Activated CD4-positive, alpha-beta T cell treated with anti-CD3 and anti-CD28 coated beads, Interleukin-2, amount 50 U/mL, for 1 hour (primary cell): ENCODE measurements at places on chromosomes 1 and 21.

DNA sequence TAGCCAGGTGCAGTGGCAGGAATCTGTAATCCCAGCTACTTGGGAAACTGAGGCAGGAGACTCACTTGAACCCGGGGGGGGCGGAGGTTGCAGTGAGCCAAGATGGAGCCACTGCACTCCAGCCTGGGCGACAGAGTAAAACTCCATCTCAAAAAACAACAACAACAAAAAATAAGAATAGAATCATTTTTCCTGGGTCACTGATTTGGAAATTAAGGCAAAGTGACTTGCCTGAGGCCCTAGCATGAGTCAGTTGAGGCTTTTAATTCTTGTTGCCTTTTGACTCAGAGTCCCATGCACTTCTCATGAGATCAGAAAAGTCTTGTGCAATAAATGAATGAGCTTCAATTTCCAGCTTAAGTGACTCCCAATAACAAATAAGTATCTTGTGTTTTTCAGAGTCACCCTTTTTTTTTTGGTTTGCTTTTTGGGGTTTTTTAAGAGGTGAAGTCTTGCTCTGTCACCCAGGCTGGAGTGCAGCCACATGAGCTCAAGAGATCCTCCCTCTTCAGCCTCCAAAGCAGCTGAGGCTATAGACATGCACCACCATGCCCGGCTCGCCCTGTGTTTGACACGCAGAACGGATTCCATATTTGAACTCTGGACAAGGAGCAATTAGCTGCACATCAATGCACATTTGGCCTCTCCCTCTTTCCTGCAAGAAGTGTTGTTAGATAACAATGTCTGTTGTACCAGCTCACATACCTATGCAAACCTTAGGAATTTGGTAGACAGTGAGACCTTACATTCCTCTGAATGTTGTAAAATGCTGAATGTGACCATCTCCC is 3.4 kb upstream of the PLEKHM2 start:
- no peak for DNase-seq

- DNase-seq, result no peak
Measured at GRCh38 chr1:2237773-2238172, 9.7 kb downstream of the SKI start.

GRCh38 chr21:44466351-44466954 is 11.1 kb downstream of the LRRC3 start:
- DNase-seq, result no peak

DNA sequence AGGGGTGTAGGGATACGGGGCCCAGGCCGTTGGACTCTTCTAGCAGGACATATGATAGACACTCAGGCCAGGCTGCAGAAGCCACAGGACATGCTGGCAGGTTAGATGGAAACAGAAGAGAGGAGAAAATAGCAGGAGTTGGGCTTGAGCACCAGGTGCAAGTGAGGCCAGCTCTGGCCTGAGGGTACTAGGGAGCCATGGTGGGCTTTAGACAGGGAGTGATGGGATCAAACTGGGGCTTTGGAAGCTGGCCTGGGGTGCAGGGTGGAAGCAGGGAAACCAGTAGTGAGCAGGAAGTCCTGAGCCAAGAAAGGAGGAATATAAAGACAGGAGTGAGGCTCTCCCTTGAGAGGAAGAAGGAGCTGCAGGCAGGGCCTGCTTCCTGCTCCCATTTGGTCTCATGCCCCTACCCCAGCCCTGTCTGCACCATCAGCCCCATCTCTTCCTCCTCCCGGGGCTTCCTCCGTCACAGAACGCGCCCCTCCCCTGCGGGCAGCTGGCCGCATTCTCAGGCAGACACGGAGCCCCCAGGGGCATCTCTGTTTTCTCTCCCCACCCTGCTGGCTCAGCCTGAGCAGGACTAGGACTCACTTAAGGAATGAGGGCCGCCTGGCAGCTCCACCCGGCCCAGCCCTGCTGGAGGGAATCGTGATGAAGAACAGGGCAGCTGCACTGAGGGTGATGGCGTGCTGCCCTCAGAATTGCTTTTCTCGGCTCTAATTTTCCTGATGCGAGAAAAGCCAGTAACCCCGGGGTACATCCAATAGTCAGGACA is 165.5 kb upstream of the TMEM51 start:
- DNase-seq, result no peak

- DNase-seq, result no peak
Measured at GRCh38 chr1:2951856-2952255, 69.4 kb upstream of the ACTRT2 start.

- DNase-seq, result no peak
Measured at GRCh38 chr1:22494144-22494543, 42.5 kb downstream of the ZBTB40 start.

DNA sequence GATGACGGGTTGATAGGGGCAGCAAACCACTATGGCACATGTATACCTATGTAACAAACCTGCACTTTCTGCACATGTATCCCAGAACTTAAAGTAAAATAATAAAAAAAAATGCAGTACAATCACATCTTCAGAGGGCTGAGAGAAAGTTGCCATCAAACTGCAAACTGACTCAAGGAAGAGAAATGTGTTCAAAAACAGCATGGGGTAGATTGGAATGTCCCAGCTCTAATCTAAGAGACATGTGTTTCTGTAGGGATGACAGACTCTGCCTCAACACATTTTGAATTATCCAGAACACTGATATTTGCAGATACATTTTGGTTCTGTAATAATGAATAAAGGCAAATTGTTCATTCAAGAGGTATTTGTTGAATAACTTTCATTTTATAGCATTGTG is 171.2 kb upstream of the RUNX1 start:
- DNase-seq, result no peak

- DNase-seq, result peak; percentile 28
Measured at GRCh38 chr1:198167436-198167934, 10.7 kb downstream of the NEK7 start.

DNA sequence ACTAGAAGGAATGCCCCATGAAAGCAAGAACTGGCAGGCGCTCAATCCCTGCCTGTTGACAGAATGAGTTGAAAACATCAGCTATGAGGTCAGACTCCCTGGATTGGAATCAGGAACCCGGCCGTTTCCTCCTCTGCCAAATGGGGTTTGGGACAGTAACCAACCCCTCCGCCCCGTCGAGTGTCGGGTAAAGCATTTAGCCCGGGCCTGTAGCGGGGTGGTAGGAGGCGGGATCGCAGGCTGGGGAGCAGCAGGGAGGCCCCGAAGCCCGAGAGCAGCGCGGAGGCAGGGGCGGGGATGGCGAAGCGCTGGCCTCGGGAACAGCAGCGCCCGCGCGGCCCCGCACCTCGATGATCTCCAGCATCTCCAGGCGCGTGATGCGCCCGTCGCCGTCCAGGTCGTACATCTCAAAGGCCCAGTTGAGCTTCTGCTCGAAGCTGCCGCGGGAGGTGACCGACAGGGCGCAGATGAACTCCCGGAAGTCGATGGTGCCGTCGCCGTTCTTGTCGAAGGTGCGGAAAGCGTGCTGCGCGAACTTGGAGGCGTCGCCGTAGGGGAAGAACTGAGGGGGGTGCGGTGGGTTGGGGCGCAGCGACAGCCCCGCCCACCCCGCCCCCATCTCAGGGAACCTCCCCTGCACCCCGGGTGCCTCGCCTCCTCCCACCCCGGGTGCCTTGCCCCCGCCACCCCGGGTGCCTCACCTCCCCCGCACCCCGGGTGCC is 7.5 kb downstream of the HPCAL4 start:
- DNase-seq, result peak; percentile 57

DNA sequence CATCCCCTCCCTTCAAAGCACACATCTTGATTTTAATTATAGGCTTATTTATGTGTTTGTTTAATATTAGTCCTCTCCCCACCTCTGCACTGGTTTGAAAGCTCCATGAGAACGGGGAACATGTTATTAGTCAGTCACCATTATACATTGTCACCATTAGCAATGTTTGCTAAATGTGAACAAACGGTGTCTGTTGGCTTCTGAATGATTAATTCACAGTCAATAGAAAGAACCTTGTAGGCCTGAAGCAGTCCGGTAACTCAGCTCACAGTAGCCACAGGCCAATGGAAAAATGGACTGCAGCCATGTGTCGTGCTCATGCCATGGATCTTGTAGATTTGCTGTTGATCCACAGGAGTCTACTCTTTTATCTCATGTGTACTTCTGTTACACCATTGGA is 49.7 kb upstream of the NHLH2 start:
- DNase-seq, result no peak

- DNase-seq, result no peak
Measured at GRCh38 chr1:195082183-195082582, 1526.1 kb downstream of the KCNT2 start.

DNA sequence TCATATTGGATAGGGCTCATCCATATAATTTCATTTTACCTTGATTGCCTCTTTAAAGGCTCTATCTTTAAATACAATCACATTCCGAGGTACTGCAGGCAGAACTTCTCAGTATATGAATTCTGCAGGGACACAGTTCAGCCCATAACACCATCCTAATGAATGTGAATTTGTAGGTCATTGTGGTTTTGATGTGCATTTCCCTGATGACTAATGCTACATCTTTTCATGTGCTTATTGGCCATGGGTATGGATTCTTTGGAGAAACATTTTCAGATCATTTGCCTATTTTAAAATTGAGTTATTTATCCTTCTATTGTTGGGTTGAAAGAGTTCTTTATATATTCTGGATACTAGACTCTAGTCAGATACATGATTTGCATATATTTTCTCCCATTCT is 9.6 kb upstream of the RPS6KC1 start:
- no peak for DNase-seq

DNA sequence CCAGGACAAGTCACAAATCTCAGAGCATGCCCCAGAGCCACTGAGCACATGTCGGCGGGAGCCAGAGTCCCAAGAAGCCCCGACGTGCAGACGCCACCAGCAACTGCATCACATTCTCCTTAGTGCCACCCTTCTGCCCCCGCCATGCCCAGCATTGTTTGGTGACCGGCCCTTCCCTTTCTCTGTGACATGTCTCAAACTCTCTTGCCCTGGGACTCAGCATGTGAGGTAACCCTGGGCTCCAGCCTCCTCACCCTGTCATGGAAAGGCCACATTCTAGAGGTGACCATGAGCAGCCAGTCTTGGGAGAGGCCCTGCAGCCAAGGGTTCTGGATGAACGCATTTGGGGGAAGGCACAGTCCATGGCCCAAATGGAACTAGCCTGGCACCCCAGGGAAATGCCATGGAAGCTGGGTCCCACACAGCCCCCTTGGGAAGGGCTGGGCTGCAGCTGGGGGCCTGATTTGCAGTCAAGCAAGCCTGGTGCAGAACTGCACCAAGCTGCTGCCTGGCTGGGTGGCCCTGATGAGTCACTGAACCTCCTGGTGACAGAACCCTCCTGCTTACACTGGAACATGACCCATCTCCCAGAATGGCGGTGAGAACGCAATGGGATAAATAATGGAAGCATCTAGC is 94.4 kb downstream of the ITPKB start:
- DNase-seq, result no peak

DNA sequence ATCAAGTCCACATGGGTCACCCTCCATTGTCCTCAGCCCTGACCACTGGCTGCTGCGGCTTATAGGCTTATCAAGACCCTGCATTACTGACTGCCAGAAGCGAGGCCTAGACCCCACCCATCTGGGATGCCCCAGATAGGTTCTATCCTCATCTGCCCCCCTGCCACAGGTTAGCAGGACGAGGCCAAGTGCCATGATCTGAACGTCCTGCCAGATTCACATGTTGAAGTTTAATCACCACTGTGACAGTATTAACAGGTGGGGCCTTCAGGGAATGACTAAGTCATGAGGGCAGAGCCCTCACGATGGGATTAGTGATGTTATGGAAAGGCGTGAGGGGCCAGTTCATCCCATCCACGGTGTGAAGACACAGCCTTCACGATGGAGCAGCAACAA is 6.2 kb upstream of the CPLANE2 start:
- no peak for DNase-seq
